ENCODE measurements at places on chromosomes 11 and 22.

DNA sequence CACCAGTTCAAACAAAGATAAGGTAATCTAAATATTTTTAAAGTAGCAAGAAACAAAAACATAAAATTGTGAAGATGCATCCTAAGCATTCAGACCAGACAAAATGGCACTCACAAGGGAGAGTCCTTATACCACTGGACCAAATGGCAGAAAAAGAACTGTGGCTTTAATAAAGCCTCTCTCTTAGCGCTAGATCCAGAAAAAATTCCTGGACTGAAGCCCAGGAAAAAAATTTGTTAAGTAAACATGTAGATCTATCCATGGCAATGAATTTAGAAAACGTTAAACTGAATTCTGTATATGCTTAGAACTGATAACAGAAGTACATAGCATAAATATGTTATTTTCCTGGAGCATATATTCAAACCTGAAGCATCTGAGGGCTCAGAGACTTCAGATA is 11.8 kb upstream of the CD59 start:
- DNase-seq = no peak

DNA sequence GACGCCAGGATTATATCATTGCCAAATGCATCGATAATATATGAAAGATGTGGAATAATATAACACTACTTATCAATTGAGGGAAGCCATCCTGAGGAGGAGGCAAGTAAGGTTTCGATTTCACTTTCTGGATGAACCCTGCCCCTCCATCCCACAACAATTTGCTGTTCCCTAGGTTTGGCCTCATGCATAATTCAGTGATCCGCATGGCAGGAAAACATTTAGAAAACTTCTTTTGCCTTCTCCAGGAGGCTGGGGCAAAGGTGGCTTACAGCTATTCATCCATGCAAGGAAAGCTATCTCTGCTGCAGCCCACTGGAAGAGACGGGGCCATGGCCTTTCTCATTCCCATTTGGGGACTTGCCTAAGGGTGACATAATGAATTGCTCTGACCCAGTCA is 489.4 kb upstream of the CADM1 start:
- no peak for DNase-seq

DNA sequence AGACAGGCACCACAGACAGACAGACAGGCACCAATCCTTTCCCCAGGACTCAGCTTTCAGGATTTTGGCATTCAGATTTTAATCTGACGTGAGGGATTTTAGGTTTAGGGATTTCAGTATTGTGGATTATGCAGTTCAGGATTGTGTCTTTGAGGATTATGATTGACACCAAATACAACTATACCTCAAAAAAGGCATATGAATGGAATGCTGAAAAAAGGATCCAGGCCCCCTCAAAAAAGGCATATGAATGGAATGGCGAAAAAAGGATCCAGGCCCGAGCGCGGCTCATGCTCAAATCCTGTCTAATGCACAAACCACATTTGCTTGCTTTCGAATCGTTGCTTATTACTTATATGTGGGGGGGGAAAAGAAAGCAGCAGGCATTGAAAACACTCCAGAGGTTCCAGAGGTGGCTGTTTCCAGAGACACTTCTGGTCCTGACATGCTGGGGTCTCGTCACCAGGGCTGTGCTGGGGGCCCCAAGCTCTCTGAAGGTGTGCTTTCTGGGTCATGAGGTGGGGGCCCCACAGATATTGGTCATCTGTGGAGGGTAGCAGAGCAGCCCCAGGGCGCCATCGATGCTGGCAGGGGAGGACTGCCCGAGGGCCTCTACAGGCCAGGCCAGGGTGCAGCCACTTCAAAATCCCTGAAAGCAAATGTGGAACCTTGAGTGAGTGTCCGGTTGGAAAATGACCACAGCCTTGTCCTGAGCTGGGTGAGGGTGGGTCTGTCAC is 16.8 kb upstream of the OSBPL5 start:
- no peak for DNase-seq

- no peak for DNase-seq
Measured at GRCh38 chr11:134132808-134133207, 63.9 kb downstream of the JAM3 start.
